ENCODE measurements at places on chromosomes 2 and 18.

DNA sequence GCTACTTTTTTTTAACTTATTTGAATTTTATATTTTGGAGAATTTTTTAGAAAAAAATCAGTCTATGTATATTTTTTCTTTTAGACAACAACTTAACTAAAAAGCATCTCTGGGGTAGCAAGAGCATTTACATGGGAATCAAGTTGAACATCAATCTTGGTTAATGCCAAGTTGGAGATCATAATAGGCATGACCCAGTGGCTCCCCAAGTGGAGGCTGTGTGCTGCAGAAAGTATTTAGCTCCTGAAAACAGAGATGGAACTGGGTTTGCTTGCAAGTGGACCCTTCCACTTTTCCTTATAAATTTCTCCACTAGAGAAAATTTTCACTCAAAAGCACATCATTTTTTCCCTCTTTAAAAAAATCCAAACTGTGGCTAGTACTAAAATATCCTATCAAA lies 23.9 kb upstream of the CAVIN2 start:
- DNase-seq: no peak

GRCh38 chr2:19731037-19731436 lies 170.7 kb downstream of the TTC32 start:
- no peak for DNase-seq

GRCh38 chr2:55097461-55098410 lies 47.5 kb upstream of the RTN4 start:
- DNase-seq: no peak

DNA sequence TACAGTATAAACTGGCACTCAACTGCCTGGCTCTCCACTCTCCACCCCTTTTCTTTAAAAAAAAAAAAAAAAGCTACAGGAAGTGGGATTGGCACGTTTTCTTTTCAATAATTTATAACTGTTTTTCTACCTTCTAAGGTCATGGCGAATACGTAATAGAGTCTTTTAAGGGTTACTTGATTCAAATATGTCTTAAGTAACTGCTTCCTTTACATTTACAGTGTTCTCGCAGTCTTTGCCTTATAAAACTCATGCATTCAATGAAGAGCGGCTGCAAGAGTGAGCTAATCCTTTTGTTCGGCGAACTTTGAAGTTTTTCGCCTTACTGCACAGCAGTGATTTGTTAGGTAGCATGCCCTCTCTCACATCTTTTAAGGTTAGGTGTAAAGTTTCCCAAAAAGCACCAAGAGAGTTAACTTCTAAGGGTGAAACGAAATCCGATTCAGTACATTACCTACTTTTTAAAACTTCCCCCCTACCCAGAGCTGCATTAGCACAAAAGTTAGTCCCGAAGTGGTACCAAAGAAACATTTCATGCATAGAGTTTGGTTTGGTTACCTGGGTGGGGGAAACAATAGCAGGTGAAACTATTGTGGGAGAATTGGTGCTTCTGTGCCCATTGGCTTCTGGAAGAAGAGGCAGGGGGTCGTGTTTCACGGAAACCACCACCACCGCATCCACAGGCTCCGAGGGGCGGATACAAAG lies 2.0 kb downstream of the KCTD1 start:
- DNase-seq: no peak

All from inflammatory macrophage treated with lipopolysaccharide for 4 hours (primary cell).